ENCODE measurements at places on chromosomes 7 and 10.

GRCh38 chr10:94991243-94991888 is 52.9 kb downstream of the CYP2C9 start:
- DNase-seq = no peak

GRCh38 chr7:147509541-147510200 is 1080.9 kb upstream of the C7orf33 start:
- DNase-seq = no peak

GRCh38 chr10:47090042-47090441 is 178.8 kb downstream of the PTPN20 start:
- DNase-seq = no peak

GRCh38 chr10:112581921-112582320 is 134.9 kb downstream of the VTI1A start:
- no peak for DNase-seq

GRCh38 chr7:112410092-112410491 is 40.2 kb upstream of the IFRD1 start:
- no peak for DNase-seq

GRCh38 chr7:143493751-143494150 is 16.1 kb downstream of the TAS2R41 start:
- no peak for DNase-seq

GRCh38 chr7:141649137-141649864 is 52.7 kb downstream of the DENND11 start:
- no peak for DNase-seq

GRCh38 chr7:104895522-104896236 is 118.3 kb upstream of the KMT2E start:
- no peak for DNase-seq

DNA sequence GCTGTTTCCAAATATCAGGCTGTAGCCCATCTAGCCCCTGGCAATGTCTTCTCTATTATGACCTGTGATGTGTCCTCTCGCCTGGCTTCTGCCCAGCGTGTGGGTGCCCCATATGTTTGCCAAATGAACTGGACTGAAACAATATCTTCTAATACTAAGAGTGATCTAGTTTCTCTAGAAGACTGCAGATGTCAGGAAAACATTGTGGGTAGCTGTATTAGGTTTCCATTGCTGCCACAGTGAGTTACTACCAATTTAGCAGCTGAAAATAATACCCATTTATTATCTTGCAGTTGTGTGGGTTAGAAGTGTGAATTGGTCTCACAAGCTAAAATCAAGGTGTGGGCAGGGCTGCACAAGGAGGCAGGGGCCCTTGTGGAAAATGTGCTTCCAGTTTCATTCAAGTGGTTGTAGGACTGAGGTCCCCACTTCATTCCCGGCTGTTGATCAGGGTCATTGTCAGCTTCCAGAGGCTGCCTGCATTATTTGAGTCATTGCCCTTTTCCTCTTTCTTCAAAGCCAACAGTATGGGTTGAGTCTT is 202.8 kb upstream of the BMPER start:
- DNase-seq = no peak

DNA sequence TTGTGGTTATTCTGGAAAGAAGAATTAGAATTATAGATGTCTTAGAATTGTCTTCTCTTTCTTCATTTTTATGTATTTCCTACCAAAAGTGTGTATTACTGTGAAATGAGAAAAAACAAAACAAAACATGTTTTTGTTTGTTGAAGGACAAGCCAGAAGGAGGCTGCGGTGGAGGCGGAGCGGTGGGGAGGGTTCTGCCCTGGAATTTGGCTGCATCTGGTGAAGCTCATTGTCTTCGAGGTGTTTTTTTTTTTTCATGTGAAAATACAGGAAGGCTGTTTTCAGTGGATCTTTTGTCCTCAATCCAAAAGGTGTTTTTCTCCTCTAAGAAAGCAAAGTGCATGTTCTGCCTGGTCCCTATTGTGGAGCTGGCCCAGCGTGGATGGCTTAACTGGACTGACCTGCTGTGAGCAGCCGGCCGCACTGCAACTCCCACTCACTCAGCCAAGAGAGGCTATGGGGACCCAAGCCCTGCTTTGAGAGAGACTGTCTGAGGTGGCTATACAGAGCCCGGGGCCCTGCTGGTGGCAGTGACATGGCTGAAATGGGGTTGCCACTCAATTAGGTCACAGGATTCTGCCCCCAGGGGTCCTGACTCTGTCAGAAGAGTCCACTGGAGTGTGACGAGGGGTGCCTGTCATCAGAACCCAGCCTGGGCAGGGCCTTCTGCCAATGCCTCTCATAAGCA is 184.9 kb upstream of the MKI67 start:
- DNase-seq = no peak

- DNase-seq = no peak
These were observed 8.1 kb upstream of the CUZD1 start for GRCh38 chr10:122853665-122854313.

DNA sequence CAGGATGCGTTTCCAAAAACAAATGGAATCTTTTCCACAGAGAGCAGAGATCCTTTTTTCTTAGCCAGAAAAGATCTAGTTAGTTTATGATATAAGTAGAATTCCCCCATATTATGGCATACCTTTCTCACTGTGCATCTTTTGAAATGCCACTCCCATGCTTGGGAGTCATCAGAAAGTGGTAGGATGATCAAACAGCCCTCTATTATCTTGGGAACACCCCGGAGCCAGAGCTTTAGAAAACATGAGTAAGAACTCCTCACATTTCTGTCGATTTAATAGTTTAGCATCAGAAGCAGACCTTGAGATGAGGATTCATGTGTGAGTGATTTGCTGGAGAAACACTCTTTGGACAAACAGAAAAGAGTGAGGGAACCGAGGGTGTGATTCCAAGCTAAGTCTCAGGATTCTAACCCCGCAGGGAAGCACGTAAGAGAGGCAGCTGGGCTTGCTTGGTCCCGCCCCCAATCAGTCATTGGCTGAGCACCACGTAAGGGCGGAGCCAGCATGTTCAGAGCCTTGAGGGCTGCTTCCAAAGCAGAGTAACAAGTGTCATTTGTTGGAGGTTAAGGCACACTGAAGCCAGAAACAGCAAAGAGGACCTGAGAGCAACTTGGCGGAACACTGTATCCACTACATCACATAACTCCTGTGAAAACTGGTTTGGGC is 43.7 kb upstream of the NXPH1 start:
- DNase-seq = no peak

- DNase-seq = no peak
These were observed 11.0 kb downstream of the MYOF start for GRCh38 chr10:93471110-93471651.

- DNase-seq = no peak
These were observed 89.2 kb downstream of the CARD11 start for GRCh38 chr7:2954433-2954853.

DNA sequence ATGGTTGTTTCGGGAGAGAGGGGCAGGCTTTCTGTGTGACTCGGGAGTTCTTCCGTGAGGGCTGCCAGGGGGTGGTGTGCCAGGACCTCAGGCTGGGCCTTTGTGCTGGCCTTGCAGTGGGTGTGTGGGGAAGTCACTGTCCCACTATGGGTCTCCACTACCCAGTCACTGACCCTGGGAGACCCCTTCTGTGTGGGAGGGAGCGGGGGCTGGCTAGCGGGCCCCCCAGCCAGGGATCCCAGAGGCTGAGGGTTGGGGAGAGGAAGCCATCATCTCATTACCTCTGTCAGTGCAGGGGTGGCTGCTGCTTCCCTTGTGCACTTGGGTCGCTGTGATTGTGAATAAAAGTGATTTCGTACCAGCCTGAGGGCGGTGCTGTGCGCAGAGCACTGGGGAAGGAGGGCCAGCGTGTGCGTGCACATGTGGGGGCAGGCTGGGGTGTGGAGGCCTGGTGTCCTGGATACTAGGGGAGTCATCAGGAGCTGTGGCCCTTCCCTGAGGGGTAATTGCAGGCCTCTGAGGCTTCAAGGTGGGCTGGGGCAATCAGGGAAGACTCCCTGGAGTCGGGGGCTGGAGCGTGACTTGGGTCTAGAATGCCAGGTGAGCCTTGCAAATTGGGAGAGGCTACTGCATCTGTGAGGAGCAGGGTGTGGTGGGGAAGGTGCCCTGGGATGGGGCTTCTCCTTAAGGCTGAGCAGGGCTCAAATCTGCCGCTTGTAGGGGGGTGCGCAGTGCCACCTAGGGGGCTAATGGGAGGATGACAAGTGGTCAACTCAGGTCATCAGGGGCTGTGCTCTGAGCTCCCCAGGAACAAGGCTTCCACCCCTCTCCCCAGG is 98.9 kb downstream of the NEURL1 start:
- DNase-seq = no peak

DNA sequence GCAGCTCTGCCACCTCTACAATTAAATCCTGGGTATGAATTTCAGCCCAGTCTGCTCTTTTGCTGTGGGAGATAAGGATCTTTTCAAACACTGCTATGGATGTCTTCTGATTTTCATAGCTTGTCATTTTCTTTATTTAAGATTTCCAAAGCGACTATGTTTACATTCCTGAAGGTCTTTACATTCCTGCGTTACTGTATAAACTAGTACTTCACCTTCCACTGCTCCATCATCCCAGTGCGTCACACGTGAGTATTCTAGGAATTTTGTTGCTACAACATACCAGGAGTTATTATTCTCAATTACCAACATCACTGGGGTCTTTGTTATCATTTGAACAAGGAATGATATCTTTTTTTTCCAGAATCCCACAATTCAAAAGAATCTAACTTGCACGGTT is 944.7 kb downstream of the SORCS3 start:
- no peak for DNase-seq

DNA sequence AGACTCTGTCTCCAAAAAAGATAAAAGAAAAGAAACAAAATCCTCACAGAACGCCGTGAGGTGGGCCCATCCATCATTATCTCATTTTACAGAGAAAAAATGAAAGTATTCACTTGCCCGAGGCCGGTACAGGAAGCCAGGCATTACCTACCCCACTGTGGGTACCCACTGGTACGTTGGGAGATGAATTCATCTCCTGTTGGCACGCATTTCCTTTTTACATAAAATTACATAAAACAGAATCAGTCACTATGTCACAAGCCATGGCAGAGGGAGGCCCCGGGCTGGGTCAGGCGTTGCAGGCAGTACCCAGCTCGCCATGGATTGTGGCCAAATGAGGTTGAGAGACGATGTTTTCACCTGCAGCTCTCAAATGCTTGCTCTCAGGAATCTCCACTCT is 38.6 kb upstream of the TNRC18 start:
- no peak for DNase-seq

GRCh38 chr7:68629-69028 is 123.7 kb upstream of the FAM20C start:
- no peak for DNase-seq

GRCh38 chr10:10307551-10307950 is 710.1 kb upstream of the CELF2 start:
- DNase-seq = no peak

DNA sequence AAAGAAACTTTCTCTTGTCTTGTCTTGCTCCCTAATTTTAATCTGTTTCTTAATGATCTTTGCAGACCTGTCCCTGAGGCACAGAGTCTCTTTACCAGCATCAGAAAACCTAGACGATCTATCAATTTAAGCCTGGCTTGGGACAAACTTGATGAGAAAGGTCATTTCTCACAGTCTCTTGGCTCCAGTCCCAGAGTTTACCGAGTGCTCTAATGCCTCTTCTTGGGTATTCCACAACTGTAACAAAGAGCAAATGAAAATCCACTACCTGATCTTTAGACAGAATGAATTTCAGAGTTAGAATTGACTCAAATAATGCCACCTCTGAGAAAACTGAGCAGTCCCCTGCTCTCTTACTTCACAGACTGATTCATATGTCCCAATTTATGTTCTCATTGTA is 106.4 kb upstream of the DNAJB12 start:
- no peak for DNase-seq

- DNase-seq = no peak
These were observed 6.4 kb upstream of the PRTFDC1 start for GRCh38 chr10:24958721-24959381.

DNA sequence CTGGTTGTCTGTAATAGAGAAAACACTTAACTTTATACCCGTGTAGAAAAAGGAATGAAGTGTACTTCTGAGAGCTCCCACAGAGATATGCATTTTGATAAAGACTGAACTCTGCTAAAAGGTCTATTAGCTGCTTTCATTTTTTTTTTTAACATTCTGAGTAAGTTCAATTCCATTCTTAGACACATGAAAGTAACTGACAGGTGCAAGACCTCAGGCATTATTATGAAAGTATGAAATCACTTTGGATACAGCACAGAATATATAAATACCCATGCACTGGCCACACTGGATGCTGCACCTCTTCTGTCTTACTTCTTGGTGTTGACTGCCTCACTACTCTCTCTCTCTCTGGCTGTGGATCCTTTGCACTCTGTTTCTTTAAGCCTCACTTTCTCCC is 46.2 kb downstream of the VWDE start:
- no peak for DNase-seq

DNA sequence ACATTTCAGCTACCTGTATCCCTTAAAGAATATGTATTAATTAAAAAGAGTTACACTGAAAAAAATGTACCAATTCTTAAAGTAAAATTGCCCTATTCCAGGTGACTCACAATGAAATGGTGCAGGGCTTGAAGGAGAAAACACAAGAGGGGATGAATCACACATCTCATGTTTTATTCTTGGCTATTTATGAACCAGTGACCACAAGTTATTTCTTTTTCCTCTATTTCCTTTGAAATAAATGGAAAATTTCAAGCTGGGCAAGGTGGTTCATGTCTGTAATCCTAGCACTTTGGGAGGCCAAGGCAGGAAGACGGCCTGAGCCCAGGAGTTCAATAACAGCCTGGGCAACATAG is 106.8 kb downstream of the UBE2H start:
- DNase-seq = no peak

- no peak for DNase-seq
These were observed 277.9 kb downstream of the SKIDA1 start for GRCh38 chr10:21247592-21247991.

GRCh38 chr7:44743750-44744149 is 4.9 kb upstream of the ZMIZ2 start:
- DNase-seq = no peak

GRCh38 chr7:103391976-103392375 is 44.5 kb downstream of the PSMC2 start:
- DNase-seq = no peak

- DNase-seq = no peak
These were observed 8.0 kb downstream of the SAR1A start for GRCh38 chr10:70162151-70162891.

DNA sequence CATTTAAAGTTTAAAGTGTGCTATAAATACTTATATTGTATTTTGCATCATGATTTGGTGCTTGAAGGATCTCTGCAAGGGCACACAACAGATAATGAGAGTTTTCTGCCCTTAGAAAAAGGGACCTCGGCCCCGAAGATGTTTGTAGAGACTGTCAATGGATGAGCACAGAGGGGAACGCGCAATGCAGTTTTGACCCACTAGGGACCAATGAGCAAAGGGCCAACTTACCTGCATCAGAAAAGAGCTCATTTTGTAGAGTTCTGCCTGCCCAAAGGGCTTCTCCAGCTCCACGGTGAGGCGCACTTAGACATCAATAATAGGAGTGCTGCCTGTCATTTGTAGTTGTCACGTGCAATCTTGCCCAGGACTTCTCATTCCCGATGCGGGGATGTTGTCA is 91.1 kb downstream of the BUB3 start:
- no peak for DNase-seq

DNA sequence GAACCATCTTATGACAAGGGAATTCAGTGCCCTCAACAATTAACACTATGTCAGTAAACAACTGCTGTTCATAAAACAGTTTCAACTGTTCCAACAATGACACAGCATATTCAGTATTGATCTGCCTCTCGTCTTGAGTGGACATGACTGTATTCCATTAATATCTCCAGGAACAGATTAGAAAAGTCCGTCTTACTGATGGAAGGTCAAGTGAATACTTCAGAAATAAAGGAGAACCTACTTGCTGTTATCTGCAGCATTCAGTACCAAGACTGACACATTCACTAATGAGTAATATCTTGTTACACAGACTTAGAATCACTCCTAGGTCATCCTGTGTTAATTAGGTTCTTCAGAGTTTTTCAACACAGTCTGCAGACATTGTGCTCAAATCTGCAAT is 12.1 kb downstream of the KBTBD2 start:
- no peak for DNase-seq

Measured in stimulated activated CD8-positive, alpha-beta memory T cell treated with anti-CD3 and anti-CD28 coated beads, Interleukin-4, amount 100 ng/mL, for 1 hour (primary cell).